ENCODE measurements at places on chromosomes 3 and 15.

DNA sequence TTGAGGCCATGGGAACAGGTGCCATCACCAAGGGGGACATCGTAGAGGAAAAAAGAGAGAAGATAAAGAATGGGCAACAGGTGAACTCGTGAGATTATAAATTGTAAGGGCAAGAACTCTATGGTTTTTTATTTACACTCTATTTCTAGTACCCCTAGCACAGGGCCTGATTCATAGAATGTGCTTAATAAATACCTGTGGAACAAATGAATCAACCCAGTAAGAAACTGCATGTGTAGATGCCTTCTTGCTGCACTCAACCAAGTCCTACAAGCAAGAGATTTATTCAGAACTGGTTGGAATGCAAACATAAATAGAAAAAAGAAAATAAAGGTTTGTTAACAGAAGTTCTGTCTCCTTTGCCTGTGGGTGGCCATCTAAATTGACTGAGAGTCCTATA is 18.7 kb upstream of the KPNA1 start:
- no peak for DNase-seq

- DNase-seq = no peak
These were observed 122.1 kb upstream of the TMEM108 start for GRCh38 chr3:132916096-132916495.

DNA sequence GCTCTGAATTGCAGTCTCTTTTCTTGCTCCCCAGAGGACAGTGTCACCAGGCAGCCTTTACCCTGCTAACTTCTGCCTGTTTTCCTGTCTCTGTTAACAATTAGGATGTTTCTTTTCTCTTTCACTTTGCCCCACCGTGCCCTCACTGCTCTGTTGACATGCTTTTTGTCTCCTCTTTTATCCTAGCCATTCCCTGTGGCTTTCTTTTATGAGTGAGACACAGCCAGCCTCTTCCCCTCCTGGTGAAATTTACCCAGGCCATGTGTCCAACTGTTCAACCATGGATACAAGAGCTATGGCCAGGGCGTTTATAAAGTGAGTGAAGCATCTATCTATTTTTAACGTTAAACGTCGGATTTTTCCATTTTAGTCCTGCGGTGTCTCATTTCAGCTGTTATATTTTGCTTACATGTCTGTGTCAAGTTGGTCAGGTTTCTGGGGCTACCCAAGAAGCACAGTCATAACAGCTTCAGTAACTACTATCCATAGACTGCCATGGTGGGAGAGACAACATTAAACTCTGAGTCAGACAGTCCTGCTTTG is 443.2 kb upstream of the AZI2 start:
- DNase-seq = no peak

DNA sequence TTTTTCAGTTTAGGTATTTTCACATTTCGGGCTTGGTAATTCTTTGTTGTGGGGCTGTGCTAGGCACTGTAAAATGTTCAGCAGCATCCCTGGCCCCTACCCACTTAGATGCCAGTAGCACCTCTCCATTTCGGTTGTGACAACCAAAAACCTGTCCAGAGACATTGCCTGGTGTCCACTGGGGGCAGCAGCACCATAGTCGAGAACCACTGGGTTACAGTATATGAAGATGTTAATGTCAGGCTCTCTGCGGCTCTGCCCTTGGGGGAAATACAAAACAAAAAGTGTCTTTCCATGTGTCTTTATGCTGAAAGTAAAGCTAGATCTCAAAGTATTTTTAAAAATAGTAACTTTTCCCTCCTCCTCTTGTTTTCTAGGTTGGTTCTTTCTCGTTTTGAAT is 177.2 kb downstream of the ITPR1 start:
- peak; percentile 51 for DNase-seq

GRCh38 chr3:69370156-69370883 is 15.6 kb downstream of the FRMD4B start:
- DNase-seq = peak; percentile 59

DNA sequence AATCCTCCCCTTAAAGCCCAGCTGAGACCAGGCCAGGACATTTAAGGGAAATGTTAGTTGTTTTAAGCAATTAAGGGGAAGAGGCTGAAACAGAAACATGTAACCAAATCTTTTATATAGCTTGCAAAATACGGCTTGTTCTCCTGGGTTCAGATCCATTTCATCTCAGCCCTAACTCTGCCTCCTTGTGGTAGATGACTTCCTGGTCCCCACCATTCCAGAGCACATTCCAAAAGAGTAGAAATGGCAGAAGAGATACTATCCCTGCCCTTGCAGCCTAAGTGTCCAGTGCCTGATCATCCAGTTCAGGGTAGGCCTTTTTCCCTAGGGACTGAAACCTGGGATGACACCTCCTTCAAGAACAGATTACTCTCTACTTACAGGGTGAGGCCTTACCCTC is 266.2 kb upstream of the VEPH1 start:
- DNase-seq = no peak

DNA sequence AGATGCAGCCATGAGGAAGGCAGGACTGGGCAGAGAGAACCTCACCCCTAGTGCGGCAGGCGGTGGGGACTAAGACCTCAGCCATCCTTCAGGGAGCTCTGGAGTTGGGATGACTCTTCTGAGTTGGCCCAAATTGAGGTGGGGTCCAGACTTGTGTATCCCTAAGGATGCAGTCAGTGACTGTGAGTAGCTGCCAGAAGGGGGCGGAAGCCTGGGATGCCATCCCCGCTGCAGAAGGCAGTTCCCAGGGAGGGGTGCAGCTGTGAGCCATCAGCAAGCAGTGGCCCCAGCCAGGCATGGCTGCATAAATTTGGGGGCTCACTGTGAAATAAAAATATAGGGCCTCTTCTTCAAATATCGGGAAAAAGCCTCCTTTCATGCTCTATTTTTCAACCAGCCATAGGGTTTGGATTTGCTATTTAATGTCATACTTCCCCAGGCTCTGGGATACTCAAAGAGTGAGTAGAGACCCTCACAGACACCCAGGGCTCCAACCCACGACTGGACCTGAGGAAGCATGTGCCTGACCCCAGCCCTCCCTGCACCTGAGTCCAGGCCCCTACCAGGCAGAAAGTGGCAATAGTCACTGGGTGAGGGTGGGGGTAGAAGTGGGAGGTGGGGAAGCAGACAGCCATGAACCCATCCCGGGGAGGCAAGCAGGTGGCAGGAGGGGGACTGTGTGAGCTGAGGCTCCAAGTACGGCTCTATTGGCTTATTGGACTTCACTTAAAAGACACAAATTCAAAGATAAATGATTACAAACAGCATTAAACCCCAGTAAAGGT is 30.5 kb downstream of the GRK7 start:
- no peak for DNase-seq

All from osteoblast (primary cell).